ENCODE measurements at places on chromosomes 16 and 17. TPM values are rescaled to one million over a fixed set of nuclear protein-coding genes. Genes with fewer than 3 reads are reported as not detected.
A peak's percentile ranks its signal among the peaks of the same experiment; 100 is the strongest.

DNA sequence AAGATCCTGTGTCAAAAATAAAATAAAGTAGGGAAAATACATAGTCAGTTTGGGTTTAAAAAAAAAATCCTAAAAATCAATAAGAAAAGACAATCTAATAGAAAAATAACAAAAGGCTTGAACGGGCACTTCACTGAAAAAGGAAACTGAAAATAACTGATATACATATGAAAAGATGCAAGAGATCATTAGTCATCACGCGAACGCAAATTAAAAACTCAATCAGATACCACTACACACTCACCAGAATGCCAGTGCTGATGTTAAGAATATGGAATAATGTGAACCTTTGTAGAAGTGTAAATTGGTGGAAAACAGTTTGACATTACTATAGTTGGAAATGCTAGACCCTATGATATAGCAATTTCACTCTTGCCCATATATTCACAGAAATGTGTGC, 14.6 kb downstream of the GNGT2 start:
- no peak for DNase-seq

The ALDOA gene
- 1,632 TPM for total RNA-seq

GRCh38 chr17:42414704-42415409, 8.2 kb downstream of the CAVIN1 start:
- DNase-seq = peak; percentile 64

DNA sequence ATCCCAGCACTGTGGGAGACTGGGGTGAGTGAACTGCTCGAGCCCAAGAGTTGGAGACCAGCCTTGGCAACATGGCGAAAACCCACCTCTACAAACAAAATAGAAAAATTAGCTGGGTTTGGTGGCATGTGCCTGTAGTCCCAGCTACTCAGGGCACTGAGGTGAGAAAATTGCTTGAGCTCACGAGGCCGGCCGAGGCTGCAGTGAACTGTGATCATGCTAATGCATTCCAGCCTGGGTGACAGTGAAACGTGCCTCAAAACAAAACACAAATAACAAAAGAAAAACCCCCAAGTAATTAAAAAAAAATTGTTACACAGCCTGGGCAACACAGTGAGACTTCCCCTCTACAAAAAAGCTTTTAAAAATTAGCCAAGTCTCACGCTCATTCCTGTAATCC, 5.0 kb downstream of the CCDC47 start:
- no peak for DNase-seq

- no peak for DNase-seq
Observed at GRCh38 chr16:70715055-70715858, 29.4 kb upstream of the MTSS2 start.

GRCh38 chr16:77918809-77919707, 103.3 kb upstream of the CLEC3A start:
- DNase-seq = no peak

GRCh38 chr17:60798576-60798975, 120.9 kb downstream of the BCAS3 start:
- DNase-seq = no peak

- DNase-seq = no peak
Observed at GRCh38 chr17:78013683-78014467, 55.4 kb downstream of the TNRC6C start.

DNA sequence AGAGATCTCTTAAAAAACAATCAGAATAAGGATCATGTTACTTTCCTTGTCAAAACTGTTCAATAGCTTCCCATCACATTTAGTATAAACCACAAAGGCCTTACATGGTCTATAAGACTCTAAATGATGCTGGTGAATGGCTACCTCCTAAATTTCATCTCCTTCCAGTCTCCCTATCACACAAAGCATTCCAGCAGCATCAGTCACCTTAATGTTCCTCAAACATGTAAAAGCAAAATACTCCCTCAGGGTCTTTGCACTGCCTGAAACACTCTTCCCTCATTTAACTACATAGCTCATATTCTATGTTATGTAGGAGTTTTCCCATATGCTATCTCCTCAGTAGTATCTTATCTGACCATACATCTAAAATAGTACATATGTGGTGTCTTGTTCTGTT, 53.5 kb upstream of the INTS2 start:
- DNase-seq = no peak

- no peak for DNase-seq
Observed at GRCh38 chr16:54813778-54814177, 116.9 kb upstream of the IRX5 start.

DNA sequence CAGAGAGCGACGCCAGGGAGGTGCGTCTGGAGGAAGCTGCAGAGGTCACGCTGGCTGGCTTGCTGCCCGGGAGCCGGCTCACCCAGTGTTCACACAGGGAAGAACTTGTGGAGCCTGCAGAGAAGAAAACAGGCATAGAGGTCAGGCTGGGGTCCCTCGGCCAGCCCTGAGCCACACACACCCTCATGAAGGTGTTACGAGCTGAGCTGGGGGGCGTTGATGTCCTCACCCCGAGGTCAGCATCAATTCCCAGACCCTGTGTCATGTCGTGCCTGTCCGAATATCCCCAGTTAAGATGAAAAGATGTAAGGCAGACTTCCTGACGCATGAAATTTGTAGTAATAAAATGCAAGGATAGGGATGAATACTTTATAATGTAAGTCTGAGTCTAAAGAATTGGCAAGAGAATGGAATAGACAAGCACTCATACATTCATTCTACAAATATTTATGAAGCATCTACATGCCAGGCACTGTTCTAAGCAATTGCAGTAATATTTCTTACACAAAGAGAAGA, 77.1 kb downstream of the USP31 start:
- DNase-seq = no peak

DNA sequence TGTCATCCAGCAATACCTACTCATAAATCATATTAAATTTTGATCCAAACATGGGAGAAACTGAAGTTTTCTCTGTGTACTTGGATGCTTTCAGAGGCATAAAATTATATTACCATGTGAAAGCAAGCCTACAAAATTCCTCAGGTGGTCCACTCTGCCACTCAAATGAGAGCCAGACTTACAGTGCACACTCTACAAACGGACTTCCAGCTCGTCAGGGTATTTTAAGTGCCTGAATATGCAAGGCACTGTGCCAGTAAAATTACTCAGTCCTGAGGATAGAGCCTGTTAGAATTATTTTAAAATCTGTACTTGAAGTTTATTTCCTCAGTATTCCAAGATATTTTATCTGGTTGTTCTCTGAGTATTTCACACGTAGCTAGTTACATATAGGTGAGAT, 54.5 kb downstream of the TENT4B start:
- no peak for DNase-seq

The SLC47A1 gene
- total RNA-seq = not detected

The TMEM88 gene
- total RNA-seq = 3.7 TPM

DNA sequence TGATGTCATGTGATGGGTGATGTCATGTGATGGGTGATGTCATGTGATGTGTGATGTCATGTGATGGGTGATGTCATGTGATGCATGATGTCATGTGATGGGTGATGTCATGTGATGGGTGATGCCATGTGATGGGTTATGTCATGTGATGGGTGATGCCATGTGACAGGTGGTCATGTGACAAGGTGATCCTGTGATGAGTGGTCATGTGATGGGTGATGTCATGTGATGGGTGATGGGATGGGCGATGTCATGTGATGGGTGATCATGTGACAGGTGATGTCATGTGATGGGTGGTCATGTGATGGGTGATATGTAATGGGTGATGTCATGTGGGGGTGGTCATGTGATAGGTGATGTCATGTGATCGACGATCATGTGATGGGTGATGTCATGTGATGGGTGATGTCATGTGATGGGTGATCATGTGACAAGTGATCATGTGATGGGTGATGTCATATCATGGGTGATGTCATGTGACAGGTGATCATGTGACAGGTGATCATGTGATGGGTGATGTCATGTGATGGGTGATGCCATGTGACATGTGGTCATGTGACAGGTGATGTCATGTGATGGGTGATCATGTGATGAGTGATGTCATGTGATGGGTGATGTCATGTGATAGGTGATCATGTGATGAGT, 17.2 kb downstream of the CD300LB start:
- peak; percentile 60 for DNase-seq

DNA sequence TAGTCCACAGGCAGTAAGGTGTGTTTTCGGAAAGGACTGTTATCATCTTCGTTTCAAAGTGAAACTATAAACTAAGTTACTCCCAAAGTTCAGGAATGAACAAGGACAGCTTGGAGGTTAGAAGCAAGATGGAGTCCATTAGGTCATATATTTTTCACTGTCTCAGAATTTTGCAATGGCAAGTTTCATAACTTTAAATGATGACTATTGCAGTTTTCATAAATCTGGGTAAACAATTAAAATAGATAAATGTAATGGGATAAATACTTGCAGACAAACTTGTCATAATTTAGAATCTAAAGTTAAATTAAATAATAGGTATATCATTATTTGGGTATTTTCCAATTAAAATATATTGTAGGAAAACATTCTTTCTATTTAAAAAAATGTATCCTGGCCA, 14.7 kb upstream of the TRIM25 start:
- no peak for DNase-seq

GRCh38 chr17:61294286-61294685, 105.4 kb upstream of the TBX2 start:
- no peak for DNase-seq

GRCh38 chr17:78450696-78451345, 72.4 kb downstream of the PGS1 start:
- DNase-seq = no peak
